ENCODE measurements at places on chromosomes 12 and 14.

DNA sequence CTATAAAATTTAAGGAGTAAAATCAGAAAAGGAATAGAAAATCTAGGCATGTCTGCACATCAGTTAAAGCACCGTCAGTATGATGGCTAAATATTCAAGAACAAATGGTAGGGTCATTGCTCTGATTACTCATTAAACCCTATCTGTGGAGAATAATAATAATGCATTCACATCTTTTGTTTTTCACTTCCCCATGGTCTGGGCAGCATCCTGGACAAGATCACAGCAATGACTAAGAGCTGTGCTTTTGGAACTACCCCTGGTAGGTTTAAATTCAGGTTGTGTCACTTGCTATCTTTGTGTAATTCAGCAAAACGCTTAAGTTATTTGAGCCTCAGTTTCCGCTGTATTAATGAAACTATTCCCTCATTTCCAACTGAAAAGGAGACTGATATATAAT, 33.1 kb downstream of the C12orf42 start:
- no peak for DNase-seq

DNA sequence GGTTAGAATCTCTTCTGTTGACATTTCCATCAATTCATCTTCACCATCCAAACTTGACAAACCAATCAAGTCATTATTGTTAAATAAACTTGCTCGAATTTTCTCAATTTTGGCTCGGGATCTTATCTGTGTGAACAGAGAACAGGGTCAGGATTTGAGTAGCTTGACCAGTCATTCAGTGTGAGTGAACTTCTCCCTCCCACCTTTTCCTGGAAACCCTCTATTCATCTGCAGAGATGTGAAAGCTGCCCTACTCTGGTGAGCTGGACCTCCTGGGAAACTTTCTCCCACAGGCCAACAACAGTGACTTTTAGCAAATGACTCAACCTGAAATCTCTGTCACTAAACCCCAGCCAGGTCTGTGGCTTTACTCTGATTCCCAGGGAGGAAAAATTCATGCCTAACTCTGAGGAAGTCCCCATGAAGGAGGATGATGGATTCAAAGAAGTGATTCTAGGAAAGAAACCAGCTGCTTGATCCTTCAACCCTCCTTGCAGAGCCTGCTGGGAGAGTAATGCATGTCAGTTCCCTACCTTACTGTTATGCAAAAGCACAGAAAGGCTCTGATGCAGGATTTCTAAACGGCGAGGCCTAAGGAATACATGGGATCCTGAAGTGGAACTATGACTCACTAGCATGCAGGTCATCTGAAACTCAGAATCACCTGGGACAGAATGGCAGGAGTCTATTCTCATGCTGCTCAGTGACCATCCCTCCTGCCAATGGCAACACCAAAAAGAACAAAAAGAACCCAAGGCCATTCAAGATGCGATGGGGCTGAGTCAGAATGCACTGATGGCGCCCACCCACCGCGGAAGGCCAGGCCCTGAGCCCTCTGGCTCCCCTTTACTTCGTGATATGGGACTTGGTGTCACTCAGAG, 58.0 kb downstream of the TRAFD1 start:
- DNase-seq = peak; percentile 11

DNA sequence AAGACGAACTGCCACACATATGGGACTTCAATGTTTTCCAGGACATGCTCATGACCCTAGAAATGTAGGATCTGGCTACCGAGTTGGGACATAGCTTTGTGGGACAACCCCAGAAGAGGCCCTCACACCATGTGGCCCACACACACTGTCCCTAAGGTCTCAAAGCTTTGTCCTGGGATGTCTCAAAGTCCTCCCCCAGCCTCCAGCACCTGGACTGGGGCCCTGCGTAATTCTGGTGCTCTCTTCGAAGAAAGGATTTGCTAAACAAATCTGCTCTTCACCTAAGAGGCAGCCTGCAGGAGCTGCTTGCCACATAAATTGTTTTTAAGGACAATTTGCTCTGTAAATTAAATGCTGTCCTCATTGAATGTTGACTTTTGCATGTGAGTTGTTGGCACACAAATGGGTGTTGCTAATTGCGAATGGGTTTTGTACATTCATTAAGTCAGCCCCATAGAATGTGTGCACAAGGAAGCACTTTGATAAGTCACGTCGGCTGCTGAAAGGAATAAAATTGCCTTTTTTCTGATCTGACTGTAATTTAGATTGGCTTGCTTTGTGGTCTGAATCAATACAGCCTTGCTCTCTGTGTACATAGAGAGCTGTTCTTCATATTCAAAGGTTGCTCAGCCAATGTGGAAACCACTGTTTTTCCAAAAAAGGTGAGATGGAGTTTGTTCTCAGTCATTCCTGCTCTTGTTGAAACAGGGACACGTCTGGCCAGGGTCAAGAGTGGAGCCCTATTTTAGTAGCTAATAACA, 161.6 kb upstream of the PWP1 start:
- no peak for DNase-seq

- no peak for DNase-seq
Observed at GRCh38 chr12:49462083-49462744, 76.6 kb upstream of the KCNH3 start.

GRCh38 chr12:14714437-14714836, 18.0 kb upstream of the GUCY2C start:
- DNase-seq = no peak

DNA sequence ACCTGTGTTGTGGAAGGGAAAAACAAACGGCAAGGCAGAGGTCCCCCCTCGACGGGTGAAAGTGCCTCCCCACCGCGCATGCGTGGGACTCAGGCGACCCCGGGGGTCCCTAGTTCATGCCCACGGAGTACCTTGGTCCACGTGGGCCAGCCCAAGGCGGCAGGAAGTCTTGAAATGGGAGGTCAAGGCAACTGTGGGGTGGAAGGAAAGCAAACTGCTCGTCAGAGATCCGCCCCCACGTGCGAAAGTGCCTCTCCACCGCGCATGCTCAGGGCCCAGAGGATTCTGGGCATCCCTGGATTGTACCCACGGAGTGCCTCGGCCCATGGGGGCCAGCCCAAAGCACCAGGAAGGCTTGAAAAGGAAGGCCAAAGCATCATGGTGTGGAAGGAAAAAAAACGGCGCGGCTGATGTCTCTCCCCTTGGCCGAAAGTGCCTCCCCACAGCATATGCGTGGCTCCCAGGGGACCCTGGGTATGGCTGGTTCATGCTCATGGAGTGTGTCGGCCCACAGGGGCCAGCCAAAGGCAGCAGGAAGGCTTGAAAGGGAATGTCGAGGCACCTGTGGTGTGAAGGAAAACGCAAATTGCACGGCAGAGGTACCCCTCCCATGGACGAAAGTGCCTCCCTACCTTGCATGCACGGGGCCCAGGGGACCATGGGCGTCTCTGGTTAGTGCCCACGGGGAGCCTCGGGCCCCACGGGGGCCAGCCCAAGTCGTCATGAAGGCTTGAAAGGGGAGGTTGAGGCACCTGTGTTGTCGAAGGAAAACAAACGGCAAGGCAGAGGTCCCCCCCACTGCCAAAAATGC, 369.7 kb downstream of the ALG10 start:
- no peak for DNase-seq

DNA sequence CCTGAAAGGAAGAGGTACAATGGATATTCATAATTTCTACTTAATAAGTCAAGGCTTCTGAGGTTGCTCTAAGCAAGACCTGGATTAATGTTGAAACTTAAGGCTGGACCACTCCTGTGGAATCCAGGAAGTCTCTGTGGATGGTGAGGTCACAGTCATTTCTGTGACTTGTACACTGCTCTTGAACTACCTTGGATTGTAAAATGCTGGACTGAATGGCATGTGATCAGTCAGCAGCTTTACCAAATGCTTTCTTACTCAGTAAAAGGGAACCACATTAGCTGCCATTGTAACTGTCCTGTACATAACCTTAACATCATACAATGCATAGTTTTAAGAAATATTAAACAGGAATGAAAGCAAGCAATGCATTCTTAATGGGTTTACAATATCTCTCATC, 182.9 kb downstream of the NOVA1 start:
- no peak for DNase-seq

DNA sequence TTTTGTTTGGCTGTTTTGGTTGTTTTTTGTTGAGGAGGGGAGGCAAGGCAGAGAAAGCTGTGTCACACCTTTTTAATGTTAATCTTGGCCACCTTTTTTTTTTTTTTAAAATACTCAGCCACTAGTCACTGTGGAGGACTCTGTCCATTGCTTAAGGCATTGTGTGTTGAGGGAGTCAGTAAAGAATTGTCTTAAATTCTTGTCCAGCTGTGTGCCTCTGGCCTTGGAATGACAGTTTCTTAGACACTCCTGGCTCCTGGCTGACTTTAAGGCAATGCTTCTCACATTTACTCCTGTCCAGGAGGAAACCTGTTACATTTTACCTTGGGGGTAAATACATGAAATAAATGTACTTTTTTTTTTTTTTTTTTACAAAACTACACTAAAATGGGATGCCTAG, 18.1 kb upstream of the SMCO2 start:
- DNase-seq = no peak

DNA sequence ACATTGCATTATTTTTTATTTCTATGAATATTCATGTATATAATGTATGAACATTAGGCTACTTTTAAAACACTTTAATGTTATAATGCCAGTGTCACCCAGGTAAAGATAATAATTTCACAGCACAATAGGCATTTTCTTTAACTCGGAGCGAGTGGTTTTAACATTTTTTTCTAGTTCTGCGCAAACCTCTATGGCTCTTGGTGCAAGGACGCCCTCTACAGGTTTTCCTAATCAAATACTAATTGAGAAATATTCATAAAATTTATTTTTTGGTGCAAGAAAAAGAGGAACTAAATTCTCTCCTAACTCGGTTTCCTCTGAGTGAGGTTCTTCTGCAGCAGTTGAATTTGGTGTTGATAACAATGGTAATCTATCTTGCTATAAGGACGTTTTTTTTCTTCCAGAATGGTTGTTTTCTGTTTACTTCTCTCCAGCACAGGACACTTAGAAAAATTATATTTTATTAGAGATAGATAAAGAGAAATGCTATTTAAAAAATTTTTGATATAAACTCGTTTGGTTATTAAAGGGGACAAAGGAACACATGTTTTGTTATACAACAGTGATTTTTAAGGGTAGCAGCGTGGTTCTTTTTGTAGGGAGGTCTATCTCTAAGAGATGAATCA, 2.4 kb upstream of the WIF1 start:
- peak; percentile 40 for DNase-seq

- DNase-seq = no peak
Observed at GRCh38 chr14:98682726-98683125, 589.3 kb downstream of the BCL11B start.

DNA sequence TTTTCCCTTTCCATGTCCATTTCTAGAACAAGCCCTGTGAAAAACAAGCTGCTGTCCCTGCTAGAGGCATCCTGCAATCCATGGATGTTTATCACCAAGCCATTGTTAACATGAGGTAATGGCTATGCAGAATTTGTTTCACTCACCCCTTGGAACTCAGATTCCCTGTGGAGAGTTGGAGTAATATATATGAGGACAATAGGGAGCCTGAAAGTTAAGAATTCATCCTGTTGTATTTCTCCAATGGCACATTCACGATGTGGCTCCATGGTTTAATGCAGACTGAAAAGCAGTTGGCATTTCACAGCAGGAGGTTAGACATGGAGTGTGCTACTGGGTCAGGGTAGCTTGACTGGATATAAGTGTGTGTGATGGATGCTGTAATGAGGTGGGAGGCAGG, 32.4 kb downstream of the GPR65 start:
- no peak for DNase-seq

- DNase-seq = peak; percentile 10
Observed at GRCh38 chr14:104601786-104602185, 2.8 kb downstream of the TMEM179 start.

GRCh38 chr12:103100257-103100831, 142.9 kb downstream of the ASCL1 start:
- no peak for DNase-seq

GRCh38 chr12:50099302-50100008, 4.4 kb upstream of the GPD1 start:
- no peak for DNase-seq

- no peak for DNase-seq
Observed at GRCh38 chr12:57626921-57627445, 6.0 kb downstream of the B4GALNT1 start.

DNA sequence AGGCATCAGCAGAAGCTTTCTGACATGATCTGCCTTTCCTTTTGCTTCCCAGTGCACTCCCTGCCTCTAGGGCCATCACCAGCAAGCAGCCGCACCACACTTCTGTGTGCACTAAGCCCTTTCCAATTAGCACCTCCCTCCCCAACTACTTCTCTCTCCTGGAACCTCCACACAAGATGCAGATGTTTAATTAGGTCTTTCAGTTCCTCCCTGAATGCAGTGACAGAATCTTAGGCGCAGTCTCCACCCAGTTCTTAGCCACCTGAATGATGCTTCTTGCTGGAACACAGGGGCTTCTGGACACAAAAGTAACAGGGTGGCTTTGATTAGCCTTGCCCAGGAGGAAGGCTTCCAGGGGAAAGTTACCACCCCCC, 32.9 kb downstream of the NIN start:
- no peak for DNase-seq

GRCh38 chr12:61355105-61355504, 905.1 kb upstream of the USP15 start:
- no peak for DNase-seq

DNA sequence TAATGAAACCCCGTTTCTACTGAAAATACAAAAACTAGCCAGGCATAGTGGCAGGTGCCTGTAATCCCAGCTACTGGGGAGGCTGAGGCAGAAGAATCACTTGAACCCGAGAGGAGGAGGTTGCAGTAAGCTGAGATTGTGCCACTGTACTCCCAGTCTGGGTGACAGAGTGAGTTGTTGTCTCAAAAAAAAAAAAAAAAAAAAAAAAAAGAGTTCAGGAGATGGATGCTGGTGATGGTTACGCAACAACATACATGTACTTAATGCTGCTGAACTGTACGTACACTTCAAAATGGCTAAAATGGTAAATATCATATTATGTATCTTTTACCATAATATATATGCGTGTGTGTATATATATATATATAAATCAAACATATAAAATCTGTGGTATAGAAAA, 29.0 kb downstream of the ACTN1 start:
- DNase-seq = peak; percentile 76

DNA sequence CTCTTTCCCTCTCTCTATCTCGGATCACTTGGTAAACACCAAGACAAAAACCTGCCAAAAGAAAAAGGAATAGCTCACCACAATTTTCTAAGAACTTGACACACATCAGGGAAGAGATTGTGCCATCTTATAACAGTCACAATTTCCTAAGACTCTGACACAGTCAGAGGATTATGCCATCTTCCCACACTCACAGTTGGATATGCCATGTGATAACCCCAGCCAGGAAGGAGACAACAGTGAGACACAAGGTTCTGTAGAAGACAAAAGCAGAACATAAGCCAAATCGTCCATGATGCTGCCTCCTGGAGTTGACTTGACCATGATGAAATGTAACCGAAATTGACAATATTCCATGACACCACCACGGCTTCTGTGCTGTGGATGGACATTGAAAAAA, 2.8 kb upstream of the CLEC9A start:
- DNase-seq = peak; percentile 32

DNA sequence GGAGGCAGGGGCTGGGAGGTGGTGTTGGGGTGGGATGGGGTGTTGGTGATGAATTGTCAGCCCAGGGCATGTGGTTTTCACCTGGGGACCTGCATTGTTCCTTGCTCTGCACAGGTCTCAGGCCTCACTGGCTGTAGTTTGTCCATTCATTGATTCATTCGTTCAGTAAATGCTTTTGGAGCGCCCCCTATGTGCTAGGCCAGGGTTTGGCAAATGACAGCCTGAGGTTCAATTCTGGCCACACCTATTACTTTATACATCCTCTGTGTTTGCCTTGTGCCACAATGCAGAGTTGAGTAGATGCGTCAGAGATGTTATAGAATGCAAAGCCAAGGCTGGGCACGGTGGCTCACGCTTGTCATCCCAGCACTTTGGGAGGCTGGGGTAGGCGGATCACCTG, 4.7 kb downstream of the ADCK1 start:
- no peak for DNase-seq

GRCh38 chr12:57465030-57465746, 5.6 kb downstream of the GLI1 start:
- no peak for DNase-seq

Measured in fibroblast of skin of right biceps (primary cell).